ENCODE measurements at places on chromosomes 16 and 17.

DNA sequence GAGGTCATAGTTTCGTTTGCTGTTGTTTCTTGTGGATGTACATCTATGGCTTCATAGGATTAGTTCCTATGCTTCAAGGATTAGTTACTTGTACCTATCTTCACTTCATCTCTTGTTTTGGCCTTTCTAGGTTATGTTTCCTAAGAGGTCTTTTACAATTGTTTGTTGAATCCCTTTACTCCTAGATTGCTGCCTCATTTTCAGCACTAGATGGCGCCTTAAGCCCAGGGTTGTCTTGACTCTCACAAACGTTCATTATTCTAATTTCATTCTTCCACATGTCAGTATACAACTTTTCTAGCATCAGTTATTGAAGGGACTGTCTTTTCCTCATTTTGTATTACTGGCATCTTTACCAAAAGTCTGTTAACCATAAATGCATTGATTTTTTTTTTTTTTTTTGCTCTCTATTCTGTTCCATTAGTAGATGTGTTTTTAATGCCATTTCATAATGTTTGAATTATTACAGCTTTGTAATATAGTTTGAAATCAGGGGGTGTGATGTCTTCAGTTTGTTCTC, 45.0 kb upstream of the NACA2 start:
- peak; percentile 2 for DNase-seq

DNA sequence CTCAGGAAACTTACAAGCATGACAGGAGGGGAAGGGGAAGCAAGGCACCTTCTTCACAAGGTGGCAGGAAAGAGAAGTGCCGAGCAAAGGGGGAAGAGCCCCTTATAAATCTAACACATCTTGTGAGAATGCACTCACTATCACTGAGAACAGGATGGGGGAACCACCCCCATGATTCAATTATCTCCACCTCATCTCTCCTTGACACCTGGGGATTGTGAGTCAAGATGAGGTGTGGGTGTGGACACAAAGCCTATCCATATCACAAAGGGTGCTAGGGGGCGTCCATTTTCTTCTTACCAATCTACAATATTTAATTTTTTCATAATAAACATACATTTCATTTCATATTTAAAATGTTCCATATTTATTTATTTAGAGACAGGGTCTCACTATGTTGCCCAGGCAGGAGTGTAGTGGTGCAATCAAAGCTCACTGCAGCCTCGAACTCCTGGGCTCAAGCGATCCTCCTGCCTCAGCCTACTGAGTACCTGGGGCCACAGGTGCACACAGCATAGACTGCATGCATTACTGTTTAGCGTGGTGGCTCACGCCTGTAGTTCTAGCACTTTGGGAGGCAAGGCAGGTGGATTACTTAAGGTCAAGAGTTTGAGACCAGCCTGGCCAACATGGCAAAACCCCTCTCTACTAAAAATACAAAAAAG, 26.5 kb upstream of the FAAP100 start:
- no peak for DNase-seq

- DNase-seq: no peak
Observed at GRCh38 chr16:81487301-81487720, 42.7 kb downstream of the CMIP start.

DNA sequence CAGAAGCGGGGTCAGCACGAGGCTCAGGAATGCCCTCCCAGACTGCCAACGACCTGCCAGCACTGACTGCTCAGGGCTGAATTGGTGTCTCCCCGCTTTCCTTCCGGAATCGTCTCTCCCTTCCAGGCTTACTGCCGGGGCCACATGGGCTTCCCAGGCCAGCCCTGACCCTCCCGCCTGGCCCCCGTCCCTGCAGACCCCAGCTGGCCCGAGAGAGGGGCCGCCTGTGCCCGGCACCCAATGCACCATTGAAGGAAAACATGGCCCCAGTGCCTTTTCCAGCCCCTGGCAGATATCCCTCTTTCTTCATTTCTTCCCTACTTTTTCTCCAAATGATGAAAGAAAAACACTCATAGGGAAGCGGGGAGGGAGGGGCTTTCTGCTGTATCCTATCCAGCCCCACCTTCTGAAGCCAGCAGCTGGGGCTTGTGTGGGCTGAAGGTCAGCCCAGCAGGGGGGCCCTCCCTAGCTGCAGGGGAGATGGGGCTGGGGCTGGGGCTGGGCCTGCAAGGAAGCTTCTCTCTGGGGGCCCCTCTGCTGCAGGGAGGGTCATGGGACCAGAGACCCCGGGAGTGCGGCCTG, 25.9 kb downstream of the ZNF469 start:
- DNase-seq: no peak

DNA sequence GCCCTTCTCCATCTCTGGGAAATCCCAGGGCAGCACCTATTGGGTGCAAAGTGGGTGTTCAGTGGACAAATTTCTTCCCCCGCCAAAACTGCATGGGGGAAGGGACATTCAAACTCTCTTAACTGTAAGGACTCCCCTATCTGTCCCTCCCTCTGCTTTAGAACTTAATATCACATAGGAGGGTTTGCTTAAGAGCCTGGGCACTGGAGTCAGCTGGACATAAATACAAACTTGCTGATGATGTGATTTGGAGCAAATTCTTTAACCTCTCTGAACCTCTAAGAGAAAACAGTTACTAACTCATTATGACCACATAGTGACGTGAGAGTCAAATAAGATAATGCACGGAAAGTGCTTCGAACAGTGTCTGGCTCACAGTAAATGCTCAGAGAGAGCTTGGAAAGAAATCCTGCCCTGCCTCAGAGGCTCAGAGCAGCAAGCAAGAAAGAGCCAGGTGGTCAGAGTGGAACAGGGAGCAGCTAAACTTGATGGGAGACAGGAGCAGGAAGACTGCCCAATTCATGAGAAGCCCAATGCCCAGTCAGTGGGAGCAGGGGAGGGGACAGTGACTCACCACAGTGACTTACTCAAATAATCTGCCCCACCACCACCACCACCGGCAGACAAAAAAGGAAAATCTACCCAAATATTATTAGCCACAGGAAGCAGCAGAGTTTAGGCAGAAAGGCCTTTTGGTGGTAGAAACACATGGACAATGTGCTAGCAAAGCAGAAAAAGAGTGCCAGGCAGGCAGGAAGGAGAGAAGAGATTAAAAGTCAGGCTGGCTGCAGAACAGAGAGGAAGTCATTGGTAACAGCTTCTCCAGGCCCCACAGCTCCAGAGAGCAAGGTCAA, 23.9 kb upstream of the CCL1 start:
- no peak for DNase-seq

DNA sequence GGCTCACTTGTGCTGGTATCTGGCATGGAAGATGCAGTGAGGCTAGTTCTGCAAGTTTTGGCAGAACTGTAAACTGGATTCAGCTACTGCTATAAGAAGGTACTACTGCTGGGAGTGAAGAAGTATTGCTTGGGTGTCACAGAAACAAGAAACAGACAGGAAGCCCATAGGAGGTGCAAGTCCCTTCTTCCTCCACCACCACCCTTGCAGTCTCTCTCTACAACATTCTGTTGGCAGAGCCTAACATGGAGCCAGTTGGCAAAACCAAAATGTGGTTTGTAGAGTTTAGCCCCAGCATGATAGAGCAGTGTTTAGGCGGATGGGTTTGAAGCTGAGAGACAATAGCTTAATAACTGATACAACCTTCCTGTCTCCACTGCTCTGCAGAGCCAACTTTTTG, 72.6 kb downstream of the NLK start:
- no peak for DNase-seq

DNA sequence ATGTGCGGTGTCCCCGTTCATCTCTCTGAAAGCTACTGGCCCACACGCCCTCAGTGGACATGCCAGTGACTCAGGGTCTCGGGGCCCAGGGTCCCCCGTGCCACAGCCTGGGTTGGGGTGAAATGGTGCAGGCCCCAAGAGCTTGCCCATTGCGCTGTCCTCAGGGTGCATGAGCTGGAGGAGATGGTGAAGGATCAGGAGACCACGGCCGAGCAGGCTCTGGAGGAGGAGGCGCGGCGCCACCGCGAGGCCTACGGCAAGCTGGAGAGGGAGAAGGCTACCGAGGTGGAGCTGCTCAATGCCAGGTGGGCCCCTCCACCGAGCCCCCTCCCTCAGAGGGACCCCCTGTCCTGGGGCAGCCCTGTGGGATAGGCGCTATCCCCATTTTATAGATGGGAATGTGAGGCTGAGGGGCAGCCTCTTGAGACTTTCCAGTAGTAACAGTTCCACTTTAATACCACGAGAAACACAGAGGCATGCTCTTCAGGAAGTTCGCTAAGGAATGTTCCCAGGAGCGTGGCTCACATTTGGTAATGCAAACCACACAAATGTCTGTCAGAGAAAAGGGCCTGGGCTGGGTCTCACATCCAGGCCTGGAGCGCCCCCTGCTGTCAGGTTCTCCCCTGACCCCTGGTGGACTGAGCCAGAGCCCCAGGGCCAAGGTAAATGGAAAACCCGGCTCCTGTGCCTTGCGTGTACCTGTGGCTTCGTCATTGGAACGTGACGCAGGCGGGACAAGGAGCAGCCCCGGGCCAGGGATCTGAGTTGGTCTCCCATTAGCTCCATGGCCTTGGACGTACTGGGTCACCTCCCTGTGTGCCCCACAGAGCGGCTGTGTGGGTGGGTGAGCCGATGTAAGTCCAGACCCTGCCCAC, 133.7 kb downstream of the RAB11FIP4 start:
- peak; percentile 46 for DNase-seq

- DNase-seq: no peak
Observed at GRCh38 chr17:4620531-4621101, 20.9 kb downstream of the ALOX15 start.

GRCh38 chr16:84764970-84765369, 54.8 kb upstream of the CRISPLD2 start:
- no peak for DNase-seq

GRCh38 chr16:53147500-53148065, 92.8 kb downstream of the CHD9 start:
- DNase-seq: no peak

GRCh38 chr16:48158296-48158695, 2.5 kb upstream of the ABCC12 start:
- DNase-seq: no peak

DNA sequence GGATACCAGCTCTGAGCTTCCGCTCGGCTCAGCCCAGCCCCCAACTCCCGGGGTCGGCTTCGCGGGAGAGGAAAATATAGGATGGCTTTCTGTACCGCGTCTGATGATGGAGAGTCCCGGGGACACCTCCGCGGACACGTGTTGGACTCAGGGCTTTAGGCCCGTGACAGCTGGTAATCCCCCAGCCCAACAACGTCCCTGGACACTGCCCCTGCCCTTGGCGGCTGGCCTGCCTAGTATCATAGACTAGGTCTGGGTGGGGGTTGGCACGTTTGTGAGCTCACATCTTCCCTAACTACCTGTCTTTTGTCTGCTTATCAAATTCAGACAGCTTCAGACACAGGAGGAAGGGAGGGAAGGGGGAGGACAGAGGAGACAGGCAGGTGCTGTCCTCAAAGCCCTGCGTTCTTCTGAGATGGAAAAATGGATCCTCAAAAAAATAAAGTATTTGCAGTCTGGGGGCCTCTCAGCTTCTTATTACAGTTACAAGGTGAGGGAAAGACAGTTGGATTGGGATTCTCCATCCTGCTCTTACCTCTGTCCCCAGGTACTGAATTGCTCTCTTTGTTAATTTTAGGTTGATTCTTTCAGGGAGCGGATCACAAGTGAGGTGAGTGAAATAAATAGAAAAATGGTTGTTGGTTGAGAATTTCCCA, 698 bp downstream of the PSME3 start:
- DNase-seq: no peak

DNA sequence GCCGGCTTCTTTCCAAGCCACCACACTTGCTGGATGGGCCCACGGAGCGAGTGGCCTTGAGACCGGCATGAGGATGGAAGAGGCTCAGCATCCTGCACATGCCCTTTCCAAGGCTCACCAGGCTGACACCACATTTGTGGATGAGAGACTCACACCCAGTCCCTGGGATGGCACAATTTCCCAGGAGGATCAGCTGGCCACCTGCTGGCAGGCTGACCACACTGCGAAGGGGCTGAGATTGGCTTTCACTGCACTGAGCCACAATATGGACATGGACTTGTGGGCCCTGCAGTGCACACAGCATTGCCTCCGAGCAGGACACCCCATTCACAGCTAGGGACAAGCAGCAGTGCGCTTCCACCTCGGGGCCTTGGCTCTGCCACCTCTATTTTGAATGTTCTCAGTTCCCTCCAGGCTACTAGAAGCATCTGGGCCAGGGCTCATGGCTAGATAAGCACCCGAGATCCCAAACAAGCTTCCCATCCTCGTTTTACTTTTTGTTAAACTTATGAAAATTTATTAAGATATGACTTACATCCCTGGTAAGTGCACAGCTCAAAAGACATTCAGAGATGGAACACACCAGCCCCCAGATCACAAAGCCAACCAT, 25.3 kb upstream of the KSR1 start:
- DNase-seq: no peak

DNA sequence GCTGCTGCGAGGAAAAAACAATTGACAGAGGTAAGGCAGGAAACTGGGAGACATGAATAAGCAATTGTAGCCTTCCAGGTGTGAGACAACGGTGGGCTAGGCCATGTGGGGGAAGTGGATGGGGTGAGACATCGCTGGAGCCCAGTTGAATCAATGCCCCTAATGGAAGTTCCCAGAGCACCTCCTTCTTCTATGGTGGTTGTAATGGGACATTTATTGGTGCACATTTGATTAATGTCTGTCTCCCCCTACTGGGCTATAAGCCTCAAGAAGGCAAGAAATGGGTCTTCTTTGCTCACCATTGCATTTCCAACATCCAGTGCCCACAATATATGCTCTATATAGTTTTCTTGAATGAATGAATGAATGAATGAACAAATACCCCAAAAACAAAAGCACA, 22.7 kb upstream of the CD300E start:
- no peak for DNase-seq

GRCh38 chr16:89981414-89981813, 32.9 kb downstream of the DEF8 start:
- no peak for DNase-seq

GRCh38 chr17:19724501-19725420, 8.4 kb upstream of the SLC47A2 start:
- peak; percentile 62 for DNase-seq

DNA sequence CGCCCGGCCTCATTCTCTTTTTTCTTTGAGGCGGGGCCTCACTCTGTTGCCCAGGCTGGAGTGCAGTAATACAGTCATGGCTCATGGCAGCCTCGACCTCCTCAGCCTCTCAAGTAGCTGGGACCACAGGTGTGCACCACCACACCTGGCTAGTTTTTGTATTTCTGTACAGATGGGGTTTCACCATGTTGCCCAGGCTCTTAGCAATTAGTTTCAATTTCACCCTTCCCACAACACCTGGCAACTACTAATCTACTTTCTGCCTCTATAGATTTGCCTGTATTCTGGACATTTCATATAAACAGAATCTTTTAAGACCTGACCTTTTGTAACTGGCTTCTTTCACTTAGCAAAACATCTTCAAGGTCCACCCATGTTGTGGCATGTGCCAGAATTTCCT, 8.0 kb upstream of the NT5M start:
- no peak for DNase-seq

GRCh38 chr17:64460955-64461354, 12.0 kb downstream of the MILR1 start:
- DNase-seq: no peak

GRCh38 chr16:89612415-89613166, 851 bp upstream of the DPEP1 start:
- no peak for DNase-seq

GRCh38 chr17:28081467-28081866, 39.0 kb downstream of the NLK start:
- no peak for DNase-seq
